Activated CD8-positive, alpha-beta T cell treated with anti-CD3 and anti-CD28 coated beads, Interleukin-2, amount 10 ng/mL, durations not matched to agents 7 days and 5 days (primary cell): ENCODE measurements at places on chromosomes 2 and 18.

DNA sequence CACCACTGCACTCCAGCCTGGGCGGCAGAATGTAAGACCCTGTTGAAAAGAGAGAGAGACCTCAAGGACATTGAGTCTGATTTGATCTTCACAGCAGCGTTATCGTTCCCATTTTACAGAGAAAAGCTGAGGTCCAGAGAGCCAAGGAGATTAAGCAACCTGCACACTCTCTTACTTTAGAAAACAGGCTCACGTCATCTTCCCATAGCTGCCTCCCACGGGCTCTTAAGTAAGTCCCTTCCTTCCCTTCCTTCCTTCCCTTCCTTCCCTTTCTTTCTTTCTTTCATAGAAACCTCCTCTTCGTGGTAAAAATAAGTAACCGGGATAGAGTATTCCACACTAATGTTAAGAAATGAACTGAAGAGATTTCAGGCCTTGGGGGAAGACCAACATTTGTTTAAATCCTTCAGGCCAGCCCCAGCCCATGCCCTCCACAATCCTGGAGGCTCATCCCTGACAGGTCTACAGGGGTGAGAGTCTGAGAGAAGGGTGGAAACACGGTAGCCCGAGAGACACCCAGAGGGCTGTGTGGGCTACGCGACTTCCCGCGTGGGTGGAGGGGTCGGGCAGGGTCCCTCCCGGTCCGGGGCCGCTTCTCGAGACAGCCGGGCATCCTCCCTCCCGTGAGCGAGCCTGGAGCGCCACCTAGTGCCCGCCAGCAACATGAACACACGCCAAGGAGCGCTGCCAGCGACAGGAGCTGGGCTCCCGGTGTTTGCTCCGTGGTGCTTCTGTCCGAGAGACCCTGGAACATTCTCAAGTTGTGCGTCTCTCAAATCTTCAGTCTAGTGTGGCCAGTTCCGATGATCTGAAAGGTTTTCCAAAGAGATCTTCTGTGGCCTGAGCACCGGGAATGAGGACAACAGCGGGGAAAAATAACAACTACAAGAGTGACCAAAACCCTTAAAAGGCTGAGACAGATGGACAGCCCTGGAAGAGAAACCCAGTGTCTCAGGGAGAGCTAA lies 160.3 kb downstream of the INO80D start:
- peak; percentile 75 for DNase-seq

DNA sequence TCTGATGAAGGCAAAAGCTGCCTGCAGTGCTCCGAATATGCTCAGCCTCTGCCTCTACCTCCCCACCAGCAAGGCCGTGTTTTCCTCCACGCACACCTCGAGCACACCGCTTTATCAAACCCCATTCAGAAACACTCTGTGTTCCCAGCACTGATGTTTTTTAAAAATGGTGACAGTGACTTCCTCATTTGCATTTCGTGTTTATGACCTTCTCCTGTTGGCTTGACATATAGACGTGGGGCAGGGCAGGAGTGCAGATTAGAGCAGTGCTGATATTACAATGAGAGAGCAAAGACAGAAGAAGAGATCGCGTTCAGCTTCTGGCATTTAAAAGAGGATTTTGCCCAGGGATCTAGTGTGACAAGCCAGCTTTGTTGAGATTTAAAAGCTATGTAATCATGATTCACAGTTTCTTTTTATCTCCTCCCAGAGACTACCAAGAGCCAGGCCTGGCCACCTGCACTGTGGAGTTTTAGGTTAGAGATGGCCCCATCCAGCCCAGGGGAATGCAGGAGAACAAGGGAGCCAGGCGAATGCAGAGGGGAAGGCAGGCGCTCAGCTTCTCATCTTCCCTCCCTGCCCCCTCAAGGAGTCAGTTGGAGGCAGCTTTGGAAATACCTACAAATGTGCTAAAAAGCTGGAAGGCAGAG lies 61.5 kb upstream of the NEDD4L start:
- no peak for DNase-seq

DNA sequence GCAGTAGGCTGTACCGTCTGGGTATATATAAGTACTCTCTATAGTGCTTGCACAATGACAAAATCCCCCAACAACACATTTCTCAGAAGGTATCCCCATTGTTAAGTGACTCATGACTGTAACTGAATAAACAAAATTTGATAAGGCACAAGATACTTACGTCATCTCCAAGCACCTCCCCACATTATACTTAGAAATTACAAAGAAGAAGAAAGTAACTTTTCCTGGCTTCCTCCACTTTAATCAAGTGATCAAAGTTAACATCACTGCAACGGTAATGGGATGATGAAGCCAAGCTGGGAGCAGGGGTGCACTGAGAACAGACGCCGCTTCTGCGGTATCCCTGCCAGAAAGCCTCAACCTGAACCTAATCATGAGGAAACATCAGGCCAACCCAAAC lies 9.7 kb downstream of the TNS1 start:
- no peak for DNase-seq

- no peak for DNase-seq
Observed at GRCh38 chr2:156470975-156471583, 34.9 kb downstream of the GPD2 start.

GRCh38 chr2:144227427-144228105 lies 292.4 kb downstream of the ZEB2 start:
- no peak for DNase-seq

DNA sequence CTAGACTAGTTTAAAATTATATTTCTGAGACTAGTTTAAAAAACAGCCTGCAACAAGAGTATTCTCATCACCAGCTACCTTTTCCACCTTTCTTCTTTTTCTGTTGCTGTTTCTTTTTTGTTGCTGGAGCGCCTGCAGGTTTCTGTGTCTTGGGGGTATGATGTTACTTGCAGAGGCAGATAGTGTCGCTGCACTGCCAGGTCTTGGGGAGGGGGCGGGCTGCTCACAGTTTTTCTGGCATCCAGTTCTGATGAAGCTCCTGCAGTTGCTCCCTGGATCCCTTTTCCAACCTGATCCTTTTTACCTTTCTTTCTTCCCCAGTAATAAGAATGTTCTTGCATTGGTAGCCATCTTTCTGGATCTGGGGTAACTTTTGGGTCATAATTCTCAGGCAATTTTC lies 8.0 kb upstream of the C18orf32 start:
- no peak for DNase-seq

GRCh38 chr2:11562011-11562410 lies 28.2 kb downstream of the GREB1 start:
- no peak for DNase-seq

DNA sequence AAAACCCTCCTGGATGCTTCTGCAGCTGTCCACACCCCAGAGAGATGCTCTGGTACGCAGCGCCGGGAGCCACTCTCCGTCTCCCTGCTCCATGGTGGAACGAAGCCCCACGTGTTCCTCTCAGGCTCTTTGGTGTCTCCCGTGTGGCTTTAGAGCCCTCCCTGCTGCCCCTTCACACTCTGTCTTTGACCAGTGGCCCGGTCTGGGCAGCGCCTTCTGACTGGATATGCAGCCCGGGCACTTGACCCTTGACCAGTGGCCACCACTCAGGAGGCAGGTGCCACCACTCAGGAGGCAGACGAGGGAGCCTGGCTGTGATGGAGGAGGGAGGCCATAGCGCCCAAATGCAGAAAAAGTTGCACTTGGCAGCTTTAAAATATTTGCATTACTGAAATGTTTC lies 214.5 kb upstream of the SALL3 start:
- no peak for DNase-seq
